ENCODE measurements at places on chromosomes 5 and 9.

- DNase-seq, result no peak
Observed at GRCh38 chr9:107491081-107492053, 1.8 kb upstream of the KLF4 start.

GRCh38 chr5:1068895-1069719 is 42.8 kb downstream of the SLC12A7 start:
- no peak for DNase-seq

GRCh38 chr5:119405419-119405818 is 46.9 kb upstream of the HSD17B4 start:
- no peak for DNase-seq

- no peak for DNase-seq
Observed at GRCh38 chr5:156451505-156451904, 124.5 kb downstream of the SGCD start.

DNA sequence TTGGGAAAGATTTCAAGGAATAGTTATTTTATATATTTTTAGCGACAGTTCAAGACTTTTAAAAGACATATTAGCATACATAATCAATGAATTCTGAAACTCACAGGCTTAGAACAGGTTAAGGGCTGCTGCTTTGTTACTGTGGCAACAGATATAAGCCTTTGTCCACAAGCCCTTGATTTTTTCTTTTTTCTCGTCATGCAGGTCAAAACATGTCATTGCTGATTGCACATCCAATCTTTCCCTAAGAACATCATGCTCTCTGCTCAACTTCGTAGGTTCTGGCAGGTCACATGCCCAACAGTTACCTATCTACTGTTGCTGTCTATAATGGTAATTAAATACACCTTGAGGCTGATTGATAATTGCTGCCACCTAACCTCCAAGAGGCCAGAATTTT is 172.5 kb upstream of the PTPRD start:
- DNase-seq, result no peak

- no peak for DNase-seq
Observed at GRCh38 chr9:87309236-87309635, 188.4 kb upstream of the DAPK1 start.

DNA sequence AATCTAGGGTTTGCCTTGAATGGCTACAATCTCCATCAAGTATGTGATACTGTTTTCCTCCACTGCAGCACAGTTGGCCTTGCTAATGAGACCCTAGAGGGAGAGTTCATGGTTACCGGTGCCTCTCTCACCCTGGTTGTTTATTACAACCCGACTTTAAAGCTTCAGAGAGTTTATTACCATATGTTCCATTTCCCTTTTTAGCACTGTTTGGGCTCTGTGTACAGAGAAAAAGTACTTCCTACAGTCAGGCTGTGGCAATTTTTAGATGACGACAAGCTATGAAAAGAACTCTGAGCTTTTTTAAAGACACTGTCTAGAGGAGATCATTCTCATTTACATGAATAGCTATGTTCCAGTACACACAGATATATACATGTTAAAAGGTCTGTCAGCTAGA is 48.8 kb upstream of the PLCXD3 start:
- DNase-seq, result no peak

- no peak for DNase-seq
Observed at GRCh38 chr5:172185096-172185461, 2.9 kb downstream of the STK10 start.

- DNase-seq, result no peak
Observed at GRCh38 chr9:91761362-91761761, 188.7 kb downstream of the ROR2 start.

DNA sequence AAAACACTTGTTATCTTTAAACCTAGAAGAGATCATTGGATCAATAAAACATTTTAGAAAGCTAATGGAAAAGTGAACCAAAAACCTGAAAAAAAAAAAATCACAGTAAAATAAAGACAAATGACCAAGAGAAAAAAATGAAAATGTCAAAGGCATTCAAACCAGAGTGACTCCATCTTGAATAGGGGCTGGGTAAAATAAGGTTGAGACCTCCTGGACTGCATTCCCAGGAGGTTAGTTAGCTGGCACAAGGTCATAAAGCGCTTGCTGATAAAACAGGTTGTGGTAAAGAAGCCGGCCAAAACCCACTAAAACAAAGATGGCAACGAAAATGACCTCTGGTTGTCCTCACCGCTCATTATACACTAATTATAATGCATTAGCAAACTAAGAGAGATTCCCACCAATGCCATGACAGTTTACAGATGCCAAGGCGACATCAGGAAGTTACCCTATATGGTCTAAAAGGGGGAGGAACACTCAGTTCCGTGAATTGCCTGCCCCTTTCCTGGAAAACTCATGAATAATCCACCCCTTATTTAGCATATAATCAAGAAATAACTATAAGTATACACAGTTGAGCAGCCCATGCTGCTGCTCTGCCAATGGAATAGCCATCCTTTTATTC is 116.7 kb upstream of the NEK6 start:
- DNase-seq, result no peak

DNA sequence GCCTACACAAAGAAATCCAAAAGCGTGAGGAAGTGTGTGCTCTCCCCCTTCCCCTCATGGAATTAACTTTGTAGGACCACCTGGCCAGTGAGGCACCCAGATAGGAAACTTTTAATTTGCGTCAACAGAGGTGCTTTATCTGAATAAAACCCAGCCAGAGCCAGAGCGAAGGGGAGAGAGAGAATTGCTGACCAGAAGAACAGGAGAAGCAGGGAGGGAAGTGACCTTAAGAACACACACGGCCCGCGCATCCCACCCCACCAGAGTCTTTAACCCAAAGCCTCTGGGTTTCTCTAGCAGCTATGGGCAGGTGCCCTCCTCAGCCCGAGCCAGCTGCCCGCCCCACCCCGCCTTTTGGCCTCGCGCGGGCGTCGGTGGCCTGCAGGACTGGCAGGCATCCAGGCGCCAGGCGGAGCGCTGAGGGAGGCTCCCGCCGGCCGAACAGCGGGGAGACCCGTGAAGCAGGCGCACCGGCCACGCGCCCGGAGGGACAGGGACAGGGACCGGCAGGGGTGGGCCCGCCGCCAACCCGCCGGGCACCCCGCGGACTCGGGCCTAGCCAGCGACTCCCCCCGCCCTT is 580 bp downstream of the ERAP1 start:
- peak; percentile 61 for DNase-seq

- DNase-seq, result no peak
Observed at GRCh38 chr9:124530246-124530645, 23.0 kb upstream of the NR5A1 start.

DNA sequence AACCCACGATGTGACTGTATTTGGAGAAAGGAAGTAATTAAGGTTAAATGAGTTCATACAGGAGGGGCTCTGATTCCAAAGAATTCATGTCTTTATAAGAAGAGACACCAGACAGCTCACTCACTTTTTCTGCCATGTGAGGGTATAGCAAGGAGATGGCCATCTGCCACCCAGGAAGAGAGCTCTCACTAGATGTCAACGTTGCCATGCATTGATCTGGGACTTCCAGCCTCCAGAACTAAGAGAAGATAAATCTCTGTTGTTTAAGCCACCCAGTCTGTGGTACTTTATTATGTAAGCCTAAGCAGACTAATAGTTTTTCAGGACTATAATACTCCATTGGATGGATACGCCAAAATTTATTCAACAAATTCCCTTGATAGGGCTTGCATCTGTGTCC is 89.8 kb upstream of the RAD23B start:
- DNase-seq, result no peak

GRCh38 chr5:2666081-2666480 is 85.4 kb downstream of the IRX2 start:
- DNase-seq, result no peak

DNA sequence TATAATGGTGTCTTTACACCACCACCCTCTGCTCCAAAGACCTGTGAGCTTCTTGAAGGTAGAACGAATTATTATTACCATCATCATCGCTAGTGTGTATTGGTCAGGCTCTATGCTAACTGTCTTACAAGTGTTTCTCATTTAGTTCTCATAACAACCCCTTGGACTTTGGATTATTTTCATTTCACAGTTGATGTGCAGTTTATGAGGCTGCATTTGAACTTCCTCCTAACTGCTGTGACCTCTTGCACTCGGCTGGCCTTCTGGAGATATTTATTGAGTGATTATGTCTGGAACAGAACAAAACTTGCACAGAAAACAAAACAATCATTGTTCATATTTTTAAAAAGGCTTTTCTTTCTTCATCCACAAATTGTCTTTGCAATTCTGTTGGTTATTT is 306.3 kb upstream of the SGCD start:
- no peak for DNase-seq

- DNase-seq, result no peak
Observed at GRCh38 chr9:16681652-16681987, 188.8 kb downstream of the BNC2 start.

- DNase-seq, result no peak
Observed at GRCh38 chr5:124859556-124860290, 113.3 kb upstream of the ZNF608 start.

GRCh38 chr9:72661401-72662135 is 140.2 kb downstream of the TMC1 start:
- DNase-seq, result no peak

GRCh38 chr9:75231167-75231566 is 142.9 kb downstream of the OSTF1 start:
- no peak for DNase-seq

DNA sequence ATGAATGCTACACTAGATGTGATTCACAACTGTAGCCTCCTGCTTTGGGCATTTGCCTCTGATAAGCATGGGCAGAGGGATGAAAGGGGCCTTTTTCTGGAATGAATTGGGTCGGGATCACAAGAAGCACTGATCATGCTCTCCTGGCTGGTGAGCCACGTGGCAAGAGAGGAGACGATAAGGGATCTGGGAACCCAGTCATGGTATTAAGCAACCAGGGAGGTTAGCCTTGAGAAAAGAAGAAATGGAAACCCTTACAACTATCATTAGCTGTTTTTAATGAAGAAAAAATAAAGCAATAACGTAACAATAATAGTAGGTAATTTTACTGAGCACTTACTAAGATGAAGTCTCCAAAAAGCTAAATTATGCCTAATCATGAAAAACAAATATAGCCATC is 50.0 kb upstream of the RAI14 start:
- DNase-seq, result no peak

- DNase-seq, result no peak
Observed at GRCh38 chr5:112554101-112554977, 135.3 kb upstream of the EPB41L4A start.

DNA sequence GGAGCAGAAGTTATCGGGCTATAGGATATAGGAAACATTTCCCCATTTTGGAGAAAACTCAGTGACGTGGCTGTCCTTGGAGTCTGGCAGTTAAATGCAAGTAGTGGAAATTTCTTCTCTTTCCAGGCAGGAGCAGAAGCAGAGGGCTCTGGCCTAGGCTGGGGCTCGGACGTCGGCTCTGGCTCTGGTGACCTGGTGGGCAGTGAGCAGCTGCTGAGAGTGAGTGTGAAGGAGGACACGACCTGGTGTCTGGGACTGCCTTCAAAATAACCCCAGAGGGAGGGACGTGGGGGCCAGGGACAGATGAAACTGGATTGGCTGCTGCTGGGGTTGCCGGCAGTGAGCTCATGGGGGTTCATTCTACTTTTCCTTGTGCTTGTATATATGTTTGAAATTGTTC is 79.5 kb downstream of the COL15A1 start:
- no peak for DNase-seq

DNA sequence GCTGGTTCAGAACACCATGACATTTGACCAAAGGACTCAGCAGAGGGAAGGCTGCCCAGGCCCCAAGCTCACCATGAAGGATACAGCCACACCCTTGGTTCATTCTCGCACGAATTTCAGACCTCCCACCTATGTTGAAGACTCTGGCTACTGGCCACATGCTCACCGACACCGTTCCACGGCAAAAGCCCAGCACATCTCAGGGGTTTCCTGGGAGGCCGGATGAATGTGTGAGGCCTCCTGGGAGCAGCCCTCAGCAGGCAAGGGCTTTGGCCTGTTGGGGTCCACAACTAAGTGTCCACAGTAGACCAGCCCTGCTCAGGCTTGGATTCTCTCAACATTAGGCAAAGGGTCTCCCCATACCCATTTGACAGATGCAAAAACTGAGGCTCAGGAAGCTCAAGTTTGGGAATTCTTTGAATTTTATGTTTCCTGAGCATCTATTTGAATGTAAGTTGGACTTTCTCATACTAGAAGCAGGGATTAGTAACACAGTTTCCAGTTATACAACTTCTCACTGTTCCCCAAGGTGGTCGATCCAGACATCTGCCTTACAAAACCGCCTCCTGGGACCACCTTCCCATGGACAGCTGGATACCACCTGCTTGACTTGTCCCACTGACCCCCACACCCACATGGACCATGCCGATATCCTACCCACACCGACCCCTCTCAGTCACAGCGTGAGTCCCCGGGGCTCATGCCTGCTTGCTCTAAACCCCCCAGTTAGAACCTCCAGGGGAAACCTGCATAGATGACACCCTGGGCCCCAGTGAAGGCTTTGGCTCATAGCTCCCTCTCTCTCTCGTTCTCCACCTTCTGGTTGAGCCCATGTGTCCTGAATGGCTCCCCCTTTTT is 27.9 kb downstream of the CCT5 start:
- no peak for DNase-seq

- no peak for DNase-seq
Observed at GRCh38 chr9:134355561-134356279, 29.5 kb downstream of the RXRA start.

DNA sequence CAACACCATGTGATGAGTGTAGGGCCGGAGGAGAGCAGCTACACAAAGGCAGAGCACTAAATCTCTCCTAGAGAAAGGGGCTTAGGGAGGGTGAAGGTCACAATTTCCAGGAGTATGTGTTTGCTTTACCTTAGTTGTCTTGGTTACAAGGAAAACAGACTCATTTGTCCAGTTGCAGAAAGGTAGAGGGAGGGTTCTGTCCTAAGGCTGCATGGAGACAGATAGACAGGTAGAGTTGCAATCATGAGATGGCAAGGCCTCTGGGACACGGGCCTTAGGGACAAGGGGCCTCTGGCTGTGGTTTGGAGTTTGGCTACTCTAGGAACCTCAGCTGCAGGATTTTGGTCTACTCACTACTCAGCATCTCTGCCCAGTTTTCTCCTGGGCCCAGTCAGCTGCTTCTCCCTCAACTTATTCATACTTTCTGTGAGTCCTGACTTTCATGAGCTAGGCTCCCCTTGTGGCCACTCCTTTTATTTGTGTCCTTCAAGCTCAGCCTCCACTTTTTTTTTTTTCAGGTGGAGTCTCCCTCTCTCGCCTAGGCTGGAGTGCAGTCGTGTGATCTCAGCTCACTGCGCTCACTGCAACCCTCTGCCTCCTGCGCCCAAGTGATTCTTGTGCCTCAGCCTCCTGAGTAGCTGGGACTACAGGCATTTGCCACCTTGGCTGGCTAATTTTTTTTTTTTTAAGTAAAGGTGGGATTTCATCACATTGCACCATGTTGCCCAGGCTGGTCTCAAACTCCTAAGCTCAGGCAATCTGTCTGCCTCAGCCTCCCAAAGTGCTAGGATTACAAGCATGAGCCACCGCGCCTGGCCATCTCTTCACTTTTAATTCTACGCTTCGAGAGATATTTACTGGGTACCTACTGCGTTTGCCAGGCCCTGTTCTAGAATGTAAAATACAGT is 76.6 kb downstream of the PTPDC1 start:
- no peak for DNase-seq

DNA sequence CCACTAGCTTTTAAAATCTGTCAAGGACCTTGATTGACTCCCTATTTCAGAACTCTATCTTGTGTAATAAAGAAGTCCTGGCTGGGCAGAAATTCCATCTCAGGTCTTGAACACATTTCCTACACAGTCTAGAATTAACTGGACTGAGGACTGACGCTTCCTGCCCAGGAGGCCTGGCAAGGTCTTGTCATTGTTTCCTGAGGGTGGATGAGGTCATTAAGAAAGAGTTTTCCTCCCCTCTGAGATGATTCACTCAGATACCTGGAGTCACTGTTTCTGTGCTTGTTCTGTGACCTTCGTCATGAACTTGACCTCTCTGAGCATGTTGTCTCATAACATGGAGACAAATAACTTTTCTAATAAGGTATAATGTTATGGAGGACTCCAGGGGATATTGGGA is 10.0 kb downstream of the MTAP start:
- no peak for DNase-seq

All from SK-N-DZ (cell line).